Caudate nucleus (tissue), 63 donors: ENCODE measurements at places on chromosomes 2 and 18.

- peak; percentile 64 for DNase-seq
These were observed at the start of gene IRS1 for GRCh38 chr2:226799211-226799975. Gene IRS1, minus strand, starts transcription at chr2:226799820. Its CDS starts 1,082 bp downstream, at chr2:226798738.

- DNase-seq = no peak
These were observed 381.8 kb upstream of the POU3F3 start for GRCh38 chr2:104472076-104472475.

- no peak for DNase-seq
These were observed 118.9 kb downstream of the RDH14 start for GRCh38 chr2:18441583-18441982.

- no peak for DNase-seq
These were observed 61.1 kb downstream of the MEIS1 start for GRCh38 chr2:66495788-66496640.

GRCh38 chr2:120415060-120415459, 69.1 kb downstream of the INHBB start:
- no peak for DNase-seq

DNA sequence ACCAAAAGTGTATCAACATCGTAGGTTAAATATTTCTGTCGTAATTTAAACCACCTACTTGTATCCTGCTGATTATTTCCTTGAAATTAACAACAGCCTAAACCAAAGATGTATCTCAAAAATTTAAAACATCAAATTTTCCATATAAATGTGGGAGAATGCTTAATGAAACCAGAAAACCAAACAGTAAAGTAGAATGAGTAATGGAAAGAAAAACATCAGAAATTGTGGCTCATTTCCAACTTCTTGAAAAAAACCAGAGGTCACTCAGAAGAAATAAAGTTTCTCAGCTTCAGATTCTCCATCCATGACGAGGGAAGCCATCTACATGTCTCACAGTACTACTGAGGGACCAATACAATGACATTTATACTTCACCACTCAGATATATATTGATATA, 296.5 kb downstream of the NOL4 start:
- DNase-seq = no peak

DNA sequence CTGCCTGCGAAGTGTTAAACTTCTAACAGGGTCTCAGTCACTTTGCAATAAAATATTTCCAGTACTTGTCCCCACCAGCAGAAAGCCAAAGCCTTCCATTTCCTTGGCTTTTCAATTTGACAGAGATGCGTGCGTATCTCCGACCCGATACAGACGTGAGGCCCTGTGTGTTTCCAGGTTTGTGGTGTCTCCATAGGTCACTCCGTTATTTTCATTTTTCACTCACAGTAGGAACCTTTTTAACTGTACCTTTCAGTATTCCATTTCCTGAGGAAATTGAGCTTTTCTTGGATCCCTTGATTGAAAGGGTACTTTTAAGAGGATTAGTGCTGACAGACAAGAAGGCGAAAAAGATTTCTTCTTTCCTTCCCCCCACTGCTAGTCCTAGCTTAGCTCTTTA, 116.3 kb upstream of the TTN start:
- DNase-seq = no peak

GRCh38 chr2:217797661-217798069, 205.1 kb downstream of the TNS1 start:
- no peak for DNase-seq

DNA sequence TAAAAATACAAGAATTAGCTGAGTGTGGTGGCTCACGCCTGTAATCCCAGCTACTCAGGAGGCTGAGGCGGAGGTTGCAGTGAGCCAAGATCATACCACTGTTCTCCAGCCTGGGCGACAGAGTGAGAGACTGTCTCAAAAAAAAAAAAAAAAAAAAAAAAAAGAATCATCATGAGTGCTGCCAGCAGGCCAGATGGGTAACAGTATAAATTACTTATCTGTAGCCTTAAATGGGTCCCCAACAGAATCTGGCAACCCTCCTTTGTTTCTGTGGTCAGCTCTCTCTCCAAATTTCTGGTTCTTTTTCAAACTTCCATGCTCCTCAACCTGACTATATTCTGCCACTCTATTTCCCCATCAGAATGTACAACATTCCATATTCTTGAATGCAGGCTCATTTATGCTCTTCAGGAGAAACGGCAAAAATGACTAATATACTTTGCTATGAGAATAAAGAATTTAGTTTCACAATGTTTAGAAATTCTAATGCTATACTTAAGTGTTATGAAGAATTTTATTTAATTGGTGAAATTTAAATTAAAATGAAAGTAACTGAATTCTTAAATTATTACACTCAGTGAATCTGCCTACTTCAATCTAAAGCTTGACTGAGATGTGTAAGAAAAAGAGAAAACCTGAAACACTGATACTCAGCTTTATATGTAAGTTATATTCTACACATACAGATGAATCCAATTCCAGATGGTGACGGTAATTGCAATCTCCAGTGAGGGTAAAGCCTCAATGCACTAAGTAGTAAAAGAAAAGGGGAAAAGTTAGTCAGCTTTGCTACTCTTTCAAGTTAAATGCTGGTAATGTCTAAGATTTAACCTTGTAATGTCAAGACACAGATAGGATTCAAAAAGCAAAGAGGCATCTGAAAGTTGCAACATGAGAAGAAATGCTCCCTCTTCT, 24.8 kb downstream of the LPIN2 start:
- DNase-seq = no peak

GRCh38 chr2:73022024-73022568, 49.4 kb downstream of the SFXN5 start:
- DNase-seq = no peak

DNA sequence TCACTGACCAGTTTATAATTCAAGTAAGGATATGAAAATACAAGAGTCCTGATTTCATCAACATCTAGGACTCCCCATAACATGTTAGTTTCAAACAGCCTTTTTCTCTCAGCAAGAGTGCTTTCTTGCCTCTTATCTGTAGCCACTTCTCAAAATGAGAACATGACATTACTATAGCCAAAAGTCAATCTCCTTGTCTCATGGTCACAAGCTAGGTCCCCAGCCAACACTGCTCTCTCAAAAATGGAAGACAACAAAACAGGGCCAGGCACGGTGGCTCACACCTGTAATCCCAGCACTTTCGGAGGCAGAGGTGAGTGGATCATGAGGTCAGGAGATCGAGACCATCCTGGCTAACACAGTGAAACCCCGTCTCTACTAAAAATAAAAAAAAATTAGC, 15.8 kb downstream of the CLASP1 start:
- DNase-seq = no peak

GRCh38 chr2:171346723-171347557, 86.8 kb downstream of the METTL8 start:
- no peak for DNase-seq

GRCh38 chr2:143229952-143230351, 100.7 kb downstream of the ARHGAP15 start:
- DNase-seq = no peak

- DNase-seq = no peak
These were observed at the start of gene SNED1 for GRCh38 chr2:240997856-240998705. Gene SNED1, plus strand, starts transcription at chr2:240998618. Its CDS starts 220 bp downstream, at chr2:240998838.

DNA sequence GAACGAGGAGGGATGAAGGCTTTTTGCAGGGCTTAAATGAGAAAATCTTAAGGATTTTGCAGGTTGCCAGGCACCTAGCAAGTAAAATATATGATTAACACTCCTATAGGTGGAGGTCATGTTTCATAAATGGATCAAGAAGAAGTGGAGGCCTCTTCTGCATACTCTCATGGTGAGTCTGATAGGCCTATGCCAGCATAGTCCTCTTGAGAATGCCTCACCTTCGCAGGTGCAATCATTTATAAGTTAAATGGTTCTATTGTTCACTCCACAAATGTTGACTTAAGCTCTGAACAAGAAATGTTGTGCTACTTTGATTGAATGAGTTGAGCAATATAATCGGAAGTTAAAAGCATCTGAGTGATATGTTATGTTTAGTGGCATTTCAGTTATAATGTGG, 12.1 kb downstream of the LRRTM1 start:
- DNase-seq = no peak

DNA sequence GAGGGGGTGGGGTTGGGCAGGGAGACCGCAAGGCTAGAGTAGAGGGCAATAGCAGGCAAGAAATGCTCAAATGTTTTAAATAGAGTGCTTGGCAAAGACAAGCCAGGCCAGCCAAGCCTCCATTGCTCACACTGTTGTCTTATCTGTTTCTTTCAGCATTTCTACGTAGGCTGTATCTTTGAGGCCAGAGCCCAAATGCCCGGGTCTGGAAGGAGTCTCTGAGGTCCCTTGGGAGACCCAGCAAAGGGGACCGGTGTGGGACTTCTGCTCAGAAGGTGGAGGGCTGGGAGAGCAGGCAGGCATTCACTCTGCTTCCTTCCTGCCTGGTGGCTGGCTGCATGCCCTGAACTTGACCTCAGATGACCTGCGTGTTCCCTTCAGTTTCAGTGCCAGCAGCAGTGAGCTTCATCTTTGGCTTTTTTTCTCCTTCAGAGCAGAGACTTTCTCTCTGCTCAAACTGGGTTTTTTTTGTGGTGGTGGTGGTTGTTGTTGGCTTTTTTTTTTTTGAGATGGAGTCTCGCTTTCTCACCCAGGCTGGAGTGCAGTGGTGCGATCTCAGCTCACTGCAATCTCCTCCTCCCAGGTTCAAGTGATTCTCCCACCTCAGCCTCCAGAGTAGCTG, 13.7 kb upstream of the TET3 start:
- no peak for DNase-seq

DNA sequence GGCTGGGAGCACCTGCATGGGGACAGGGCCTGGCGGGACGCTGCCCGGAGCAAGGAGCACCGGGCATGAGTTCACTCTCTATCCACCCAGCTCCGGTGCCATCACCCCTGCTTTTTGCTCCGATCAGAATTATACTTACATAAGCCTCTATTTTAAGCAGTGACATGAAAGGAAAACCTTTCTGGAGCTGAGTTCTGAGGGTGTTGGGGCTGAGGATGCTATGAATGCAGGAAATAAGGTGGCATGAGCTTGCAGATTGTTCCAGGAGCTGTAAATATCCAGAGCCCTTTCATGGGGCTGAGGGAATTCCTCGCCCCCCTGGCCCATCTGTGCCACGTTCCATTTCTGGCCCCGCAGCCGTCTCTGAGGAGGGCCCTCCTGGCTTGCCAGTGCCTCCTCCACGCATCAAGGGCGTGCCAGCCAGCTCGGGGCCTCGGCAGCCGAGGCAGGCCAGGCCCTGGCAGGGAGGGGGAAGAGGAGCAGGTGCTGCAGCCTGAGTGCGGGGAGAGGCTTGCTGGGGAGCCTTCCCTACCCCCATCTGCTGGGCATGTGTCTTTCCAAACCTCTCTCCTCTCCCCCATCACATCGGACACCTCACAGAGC, 91.7 kb upstream of the MCFD2 start:
- DNase-seq = peak; percentile 47

GRCh38 chr2:41716497-41716896, 331.3 kb upstream of the PKDCC start:
- DNase-seq = no peak

DNA sequence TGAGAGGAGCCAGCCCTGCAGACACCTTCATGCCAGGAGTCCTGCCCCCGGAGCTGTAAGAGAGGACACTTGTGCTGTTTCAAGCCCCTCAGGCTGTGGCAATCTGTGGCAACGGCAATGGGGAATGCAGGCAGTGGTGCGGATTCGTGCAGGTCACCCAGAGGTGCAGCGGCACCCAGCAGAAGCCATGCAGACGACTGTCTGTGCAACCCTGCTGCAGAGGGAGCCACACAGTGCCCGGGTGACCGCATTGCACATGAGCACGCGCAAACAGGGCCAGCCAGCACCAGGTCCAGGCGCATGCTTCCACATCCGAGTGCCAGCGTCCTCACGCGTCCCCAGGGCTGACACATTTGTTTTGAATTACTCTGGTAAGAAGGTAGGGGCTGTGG, 84.8 kb upstream of the GPC1 start:
- DNase-seq = no peak

GRCh38 chr2:63663013-63663864, 74.5 kb downstream of the MDH1 start:
- DNase-seq = no peak

- DNase-seq = no peak
These were observed 102.2 kb upstream of the MSH2 start for GRCh38 chr2:47300609-47301276.

- DNase-seq = no peak
These were observed 259.4 kb downstream of the GBX2 start for GRCh38 chr2:235908826-235909225.

- DNase-seq = no peak
These were observed 142.0 kb upstream of the SPOPL start for GRCh38 chr2:138359532-138359931.

DNA sequence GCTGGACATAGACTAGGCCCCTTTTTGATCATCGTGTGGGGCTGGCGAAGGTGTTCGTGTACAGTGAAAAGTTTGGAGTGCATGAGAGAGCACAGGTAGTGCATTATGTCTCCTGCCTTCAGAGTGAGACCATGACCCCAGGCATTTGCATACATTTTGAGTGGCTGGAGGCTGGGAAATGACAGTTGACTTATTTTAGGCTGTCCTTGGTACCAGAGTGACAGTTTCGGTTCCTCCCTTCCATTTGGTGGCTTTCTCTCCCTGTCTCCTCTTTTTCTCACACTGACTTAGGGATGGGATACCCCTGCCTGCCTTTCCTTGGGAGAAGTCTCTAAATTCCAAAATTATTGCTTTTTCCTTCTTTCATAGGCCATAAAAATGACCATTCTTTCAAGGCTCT, 20.1 kb downstream of the SERPINB12 start:
- DNase-seq = no peak

DNA sequence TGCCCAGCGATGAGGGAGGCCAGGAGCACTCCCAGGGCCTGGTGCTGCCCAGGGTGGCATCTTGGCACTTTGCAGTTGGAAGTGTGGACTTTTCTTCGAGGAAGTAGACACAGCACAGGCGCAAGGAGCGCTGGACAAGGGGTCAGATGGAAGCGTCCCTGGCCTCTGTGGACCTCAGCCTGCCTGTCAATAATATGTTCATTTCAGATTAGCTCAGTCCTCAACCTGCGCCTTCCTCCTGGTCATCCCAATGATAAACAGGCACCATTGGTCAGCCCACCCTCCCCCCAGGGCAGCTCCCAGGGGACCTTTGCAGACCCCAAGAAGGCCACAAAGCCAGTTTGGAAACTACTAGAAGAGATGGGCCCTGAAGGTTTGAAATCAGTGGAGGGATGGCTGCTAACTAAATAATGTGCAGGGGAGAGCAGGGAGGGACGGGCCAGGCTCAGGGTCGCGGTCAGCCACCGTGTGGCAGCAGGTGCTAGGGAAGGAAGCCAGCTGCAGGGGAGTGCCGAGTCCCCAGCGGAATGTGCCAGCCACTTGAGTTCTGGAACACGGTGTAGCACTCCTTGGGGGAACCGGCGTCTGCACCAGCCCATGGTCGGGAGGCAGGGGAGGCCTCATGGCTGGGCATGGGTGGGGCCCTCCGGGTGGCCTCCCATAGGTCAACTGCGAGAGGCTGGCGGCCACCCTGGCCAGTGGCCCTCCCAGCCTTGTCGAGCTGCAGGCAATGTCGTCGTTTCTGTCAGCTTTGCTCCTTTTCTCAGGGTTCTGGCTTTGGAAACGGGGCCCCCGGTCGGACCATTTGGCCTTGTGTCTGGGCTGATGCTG, 59.9 kb downstream of the ADI1 start:
- DNase-seq = no peak

- no peak for DNase-seq
These were observed 11.1 kb downstream of the SLC8A1 start for GRCh38 chr2:40440835-40441234.
